Coronary artery (tissue), 2 donors: ENCODE measurements at places on chromosomes 12 and 14.

DNA sequence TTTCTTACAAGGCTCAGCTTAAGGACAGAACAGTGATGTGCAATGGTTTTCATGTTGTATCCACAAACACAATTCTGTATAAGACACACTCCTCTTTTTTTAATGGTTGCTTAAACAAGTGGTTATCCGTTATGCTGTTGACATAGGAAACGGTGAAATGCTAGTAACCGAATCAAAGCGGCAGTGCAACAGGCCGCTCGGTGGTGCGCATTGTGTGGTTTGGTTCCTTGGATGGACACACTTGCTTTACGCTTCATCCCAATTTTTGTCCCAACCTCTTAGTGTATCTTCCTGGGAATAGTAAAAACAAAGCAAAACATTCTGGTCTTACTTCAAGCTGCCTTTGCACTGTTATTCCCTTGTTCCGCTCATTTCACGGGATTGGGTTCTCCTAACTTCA lies 650 bp upstream of the PTGER2 start:
- no peak for DNase-seq

DNA sequence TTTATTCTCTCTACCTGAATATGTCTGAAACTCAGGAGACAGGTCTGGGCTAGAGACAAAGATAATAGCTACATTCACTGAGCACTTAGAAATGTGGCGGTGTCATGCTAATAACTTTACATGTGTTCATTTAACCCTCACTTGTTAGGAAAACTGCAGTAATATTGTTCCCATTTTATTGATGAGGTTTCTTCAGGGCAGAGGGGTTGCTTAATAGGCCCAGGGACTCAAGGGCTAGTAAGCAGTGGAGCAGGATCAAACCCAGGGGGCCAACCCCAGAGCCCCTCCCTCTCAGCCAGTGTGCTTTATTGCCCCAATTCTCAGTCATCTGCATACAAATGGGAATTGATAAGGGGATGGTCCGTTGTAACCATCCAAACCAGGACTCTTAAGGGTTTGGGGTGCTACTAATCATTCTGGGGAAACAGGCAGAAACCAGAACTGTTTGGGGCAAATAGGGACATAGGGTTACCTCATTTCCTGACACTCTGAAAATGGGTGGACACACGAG lies 142.8 kb upstream of the AMIGO2 start:
- DNase-seq = no peak

DNA sequence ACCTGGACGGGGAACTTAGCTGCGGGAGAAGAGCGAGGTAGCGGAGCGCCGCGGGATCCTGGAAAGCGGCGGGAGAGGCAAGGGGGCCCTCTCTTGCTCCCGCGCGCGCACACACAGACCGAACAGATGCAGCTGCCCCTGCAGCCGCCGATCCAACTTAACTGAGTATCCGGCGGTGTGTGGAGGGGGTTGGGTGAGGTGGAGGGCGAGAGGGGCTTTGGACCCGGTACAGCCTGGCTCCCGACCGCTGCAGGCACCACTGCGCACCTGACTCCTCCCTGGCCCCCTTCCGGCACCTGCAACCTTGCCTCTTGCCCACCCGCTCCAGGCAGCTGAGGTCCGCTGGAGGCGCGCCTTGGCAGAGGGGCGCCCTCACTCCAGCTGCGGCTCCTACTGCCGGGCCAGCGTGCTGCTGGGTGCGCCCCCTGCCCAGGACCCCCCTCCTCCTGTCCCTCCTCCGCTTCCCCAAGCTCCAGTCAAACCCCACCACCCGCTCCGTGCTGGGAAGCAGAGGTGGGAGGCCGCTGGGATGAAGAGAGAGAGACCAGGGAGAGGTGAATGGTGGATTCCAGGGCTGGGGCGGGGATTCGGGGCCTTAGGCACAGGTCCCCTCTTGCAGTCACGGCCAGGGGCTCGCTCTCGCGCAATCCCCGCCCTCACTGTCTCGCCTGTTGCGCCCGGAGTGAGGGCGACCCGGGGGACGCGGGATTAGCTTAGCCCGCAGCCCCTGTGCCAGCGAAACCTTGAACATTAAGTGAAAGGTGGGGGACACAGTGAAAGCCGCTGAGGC lies 2.6 kb downstream of the DIO3 start:
- no peak for DNase-seq

DNA sequence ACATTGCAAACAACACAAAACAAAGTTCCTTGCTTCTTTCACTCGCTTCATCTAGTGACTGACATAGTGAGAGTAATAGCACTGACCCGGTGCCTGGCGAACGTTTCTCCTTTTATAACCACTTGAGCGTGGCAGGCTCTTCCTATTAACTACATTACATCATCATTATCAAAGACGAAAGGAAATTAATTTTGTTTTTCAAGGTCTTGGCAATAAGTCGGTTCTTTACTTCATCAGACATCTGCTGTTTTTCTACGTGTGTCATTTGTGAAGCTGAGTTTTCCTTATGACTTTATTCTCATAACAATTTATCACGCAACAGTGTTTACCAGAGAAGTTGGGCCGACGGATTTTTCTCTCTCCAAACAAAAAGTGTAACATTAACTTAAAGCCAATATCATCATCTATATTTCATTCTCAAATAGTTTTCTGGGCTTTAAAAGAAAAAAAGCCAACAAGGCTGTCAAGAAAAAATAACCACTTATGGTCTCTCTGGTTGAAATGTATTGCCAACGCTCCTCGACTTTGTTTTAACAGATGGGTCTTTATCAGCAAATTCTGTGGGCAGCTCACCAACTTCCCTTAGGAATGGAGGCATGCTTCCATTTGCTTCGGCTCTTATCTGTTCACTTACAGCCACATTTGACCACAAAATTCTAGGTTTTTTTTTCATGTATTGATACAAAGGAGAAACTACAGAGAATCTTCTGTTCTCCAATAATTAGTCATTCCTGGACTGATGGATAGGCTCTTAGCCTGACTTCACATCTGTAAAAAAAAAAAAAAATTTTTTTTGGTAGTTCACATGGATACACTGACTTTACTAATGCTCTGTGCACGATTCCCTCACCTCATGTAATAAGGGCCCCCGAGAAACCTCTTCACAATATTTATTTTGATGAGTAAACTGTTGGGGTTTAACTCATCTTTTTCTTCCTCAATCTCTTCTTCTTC lies 97.1 kb upstream of the CDKN3 start:
- no peak for DNase-seq

GRCh38 chr12:101799774-101800173 lies 31.0 kb downstream of the GNPTAB start:
- DNase-seq = no peak

- no peak for DNase-seq
Observed at GRCh38 chr12:130796985-130797686, 41.9 kb downstream of the STX2 start.

- no peak for DNase-seq
Observed at GRCh38 chr12:52380271-52380694, 5.2 kb downstream of the KRT84 start.

GRCh38 chr14:95063391-95063790 lies 93.9 kb downstream of the DICER1 start:
- DNase-seq = no peak

- DNase-seq = no peak
Observed at GRCh38 chr14:20609215-20610001, 18.2 kb upstream of the RNASE12 start.

DNA sequence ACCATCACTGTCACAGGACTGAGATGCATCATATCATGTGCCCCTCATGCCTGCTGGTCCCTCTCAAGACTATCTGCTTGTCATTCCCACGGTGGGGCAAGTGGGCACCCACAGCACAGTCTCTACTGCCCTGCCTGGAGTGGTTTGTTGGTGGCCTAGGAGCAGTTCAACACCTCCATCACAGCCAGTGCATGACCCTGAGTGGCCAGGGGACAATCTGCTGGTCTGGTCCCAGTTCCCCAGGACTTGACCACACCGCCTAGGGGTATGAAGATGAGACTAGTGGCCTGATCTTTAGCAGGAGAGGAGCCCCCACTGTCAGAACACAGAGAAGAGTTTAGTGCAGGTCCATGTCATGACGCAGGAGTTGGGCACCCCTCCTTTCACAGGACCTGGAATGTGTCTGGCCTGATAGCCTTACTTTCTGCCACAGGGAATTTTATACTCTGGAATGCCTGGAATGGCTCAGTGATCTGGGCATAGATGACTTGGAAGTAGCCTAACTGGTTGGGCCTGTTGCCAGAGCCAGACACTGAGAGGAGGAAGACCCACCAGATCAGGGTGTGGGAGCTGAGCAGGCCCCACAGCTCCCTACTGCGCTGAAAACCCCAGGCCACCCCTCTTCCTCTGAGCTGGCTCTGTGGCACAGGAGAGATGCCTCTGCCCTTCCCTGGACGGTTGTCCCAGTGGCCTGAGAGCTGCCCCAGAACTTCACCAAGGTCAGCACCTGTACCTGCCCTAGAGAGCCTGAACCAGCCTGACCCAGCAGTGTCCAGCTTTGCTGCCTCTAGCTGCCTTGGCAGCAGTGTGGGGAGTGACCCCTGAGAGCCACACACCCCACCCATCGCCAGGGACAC lies 83.3 kb downstream of the PUS7L start:
- DNase-seq = no peak

GRCh38 chr14:36522972-36523715 lies 3.1 kb upstream of the NKX2-1 start:
- no peak for DNase-seq

GRCh38 chr12:75722714-75723200 lies 211.3 kb upstream of the KRR1 start:
- DNase-seq = no peak

DNA sequence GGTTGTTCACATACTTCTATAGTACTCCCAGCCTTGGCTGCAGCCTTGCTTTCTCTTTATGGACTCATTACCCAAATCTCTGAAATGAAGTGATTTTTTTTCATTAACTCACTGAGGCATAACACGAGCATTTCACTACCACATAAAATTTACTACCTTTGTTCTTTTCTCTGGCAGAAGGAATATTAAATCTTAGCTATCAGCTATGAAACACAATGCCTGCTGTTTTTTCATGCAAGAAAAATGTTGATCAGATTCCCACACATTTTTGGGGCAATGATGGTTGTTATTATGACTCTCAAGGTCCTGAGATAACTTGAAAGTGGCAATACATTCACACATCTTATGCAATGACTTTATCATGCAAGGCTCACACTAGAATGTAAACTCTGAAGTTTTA lies 225.3 kb upstream of the ATP2B1 start:
- DNase-seq = no peak

- DNase-seq = no peak
Observed at GRCh38 chr12:38783304-38783703, 122.1 kb downstream of the CPNE8 start.

DNA sequence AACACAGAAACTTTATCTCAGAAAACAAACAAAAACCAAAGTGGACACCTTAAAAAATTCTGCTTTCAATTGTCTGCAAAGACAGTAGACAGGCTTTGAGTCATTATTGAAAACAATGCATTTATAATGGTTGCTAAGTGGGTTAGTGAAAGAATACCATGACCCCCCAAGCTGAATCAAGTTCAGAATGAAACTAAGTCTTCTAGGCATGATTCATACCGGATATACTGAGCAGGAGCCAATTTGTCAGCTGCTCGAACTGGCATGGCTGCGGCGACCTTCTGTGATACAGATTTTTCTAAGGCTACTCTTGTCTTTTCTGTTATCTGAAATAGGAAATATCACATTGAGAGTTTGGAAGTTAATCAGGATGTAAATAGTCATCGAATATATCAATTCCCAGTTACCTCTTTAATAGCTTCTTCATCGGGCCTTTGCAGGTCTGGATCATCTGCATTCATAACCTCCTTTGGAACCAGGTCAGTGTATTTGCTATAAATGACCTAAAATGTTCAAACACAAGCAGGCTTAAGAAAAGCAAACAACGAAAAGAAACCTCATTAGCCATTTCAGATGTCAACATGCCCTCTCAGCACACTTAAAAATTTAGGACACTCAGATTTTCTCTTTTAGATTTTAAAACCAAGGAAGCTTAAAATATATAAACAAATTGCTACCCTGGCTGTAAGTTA lies 22.3 kb downstream of the SNW1 start:
- no peak for DNase-seq

GRCh38 chr12:49888461-49889151 lies 15.1 kb downstream of the FAIM2 start:
- DNase-seq = no peak

- DNase-seq = no peak
Observed at GRCh38 chr12:88658009-88658408, 77.7 kb upstream of the KITLG start.

- no peak for DNase-seq
Observed at GRCh38 chr14:24876996-24877395, 173.0 kb downstream of the STXBP6 start.

DNA sequence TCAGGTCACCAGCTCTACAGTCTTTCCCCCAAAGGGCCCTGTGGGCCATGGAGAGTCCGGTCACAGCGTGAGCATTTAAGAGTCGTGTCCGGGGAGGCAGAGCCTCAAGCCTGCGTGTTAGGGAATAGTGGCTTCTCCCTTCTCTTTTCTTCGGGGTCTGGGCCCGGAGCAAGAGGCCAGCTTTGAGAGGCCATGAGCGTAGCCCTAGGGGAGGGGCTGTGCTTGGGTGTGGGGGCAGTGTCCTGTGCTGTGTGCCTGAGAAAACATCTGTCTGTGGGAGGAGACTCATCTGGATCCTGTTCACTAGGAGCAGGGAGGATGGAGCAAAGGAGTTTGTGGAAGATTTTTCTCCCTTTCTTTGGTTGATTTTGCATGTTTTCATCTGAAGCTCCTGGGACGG lies 5.3 kb downstream of the LRP1-AS start:
- no peak for DNase-seq

GRCh38 chr14:61417883-61418455 lies 96.6 kb downstream of the PRKCH start:
- DNase-seq = no peak
